Cortex of kidney (tissue), 1 donor: ENCODE measurements at places on chromosomes 7 and 10.

GRCh38 chr7:118699222-118699621, 474.7 kb downstream of the ANKRD7 start:
- DNase-seq: no peak

DNA sequence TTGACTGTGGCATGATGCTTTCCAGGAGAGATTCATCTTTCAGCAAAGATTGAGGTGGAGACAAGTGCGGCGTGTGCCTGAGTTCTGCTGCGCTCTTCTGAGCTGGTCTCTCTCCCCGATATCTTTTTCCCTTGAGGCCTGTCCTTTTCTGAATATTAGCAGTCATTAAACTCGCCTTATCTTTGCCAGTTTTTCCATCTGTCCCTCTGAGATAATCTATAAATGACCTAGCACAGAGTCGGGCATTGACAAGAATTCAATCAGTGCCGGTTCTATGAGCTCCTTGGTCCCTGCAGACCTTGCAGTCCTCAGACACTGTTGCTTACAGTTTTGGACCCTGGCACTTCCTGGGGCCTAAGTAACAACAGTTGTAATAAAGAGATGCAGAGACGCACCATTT, 89.7 kb upstream of the IKZF1 start:
- no peak for DNase-seq

- DNase-seq: no peak
Observed at GRCh38 chr10:3172081-3172445, 519 bp downstream of the PITRM1 start.

DNA sequence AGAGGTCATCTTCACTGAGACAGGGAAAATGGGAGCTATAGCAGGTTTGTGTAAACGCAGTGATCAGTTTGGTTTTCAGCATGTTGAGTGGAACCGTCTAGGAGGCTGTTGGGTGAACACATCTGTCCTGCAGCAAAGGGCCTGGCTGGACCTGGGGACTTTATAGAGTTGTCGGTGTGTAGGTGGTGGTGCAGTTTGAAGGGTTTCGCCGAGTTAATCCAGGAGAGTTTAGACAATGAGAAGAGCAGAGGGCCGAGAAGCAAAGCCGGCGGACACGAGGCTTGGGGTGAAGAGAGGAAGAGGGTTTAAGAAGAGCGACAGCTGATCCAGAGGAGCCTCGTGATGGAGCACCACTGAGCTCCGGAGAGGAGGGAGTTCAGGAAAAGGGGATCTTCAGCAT, 39.1 kb downstream of the IL15RA start:
- DNase-seq: no peak

DNA sequence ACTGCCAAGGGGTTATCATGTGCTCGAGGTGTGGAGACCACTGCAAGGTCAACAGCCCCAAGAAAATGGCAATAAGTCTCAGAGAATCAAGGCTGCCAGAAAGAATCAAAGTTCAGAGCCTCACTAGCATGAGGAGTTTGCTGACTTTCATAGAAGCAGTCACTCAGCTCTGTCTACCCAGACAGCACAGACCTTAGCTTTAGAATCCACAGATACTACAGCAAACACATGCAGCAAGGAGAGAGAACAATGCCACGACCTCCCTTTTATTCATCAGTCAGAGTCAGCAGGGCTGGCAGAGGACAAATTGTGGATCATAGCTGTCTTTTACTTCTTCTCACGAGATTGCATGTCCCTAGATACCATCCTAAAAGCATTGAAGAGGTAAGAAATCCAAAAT, 121.3 kb downstream of the MBL2 start:
- DNase-seq: no peak

GRCh38 chr7:140122965-140123364, 53.8 kb downstream of the KDM7A start:
- DNase-seq: no peak

- no peak for DNase-seq
Observed at GRCh38 chr10:8042721-8043568, 11.5 kb upstream of the GATA3 start.

GRCh38 chr10:28558923-28559508, 26.1 kb downstream of the WAC start:
- no peak for DNase-seq

DNA sequence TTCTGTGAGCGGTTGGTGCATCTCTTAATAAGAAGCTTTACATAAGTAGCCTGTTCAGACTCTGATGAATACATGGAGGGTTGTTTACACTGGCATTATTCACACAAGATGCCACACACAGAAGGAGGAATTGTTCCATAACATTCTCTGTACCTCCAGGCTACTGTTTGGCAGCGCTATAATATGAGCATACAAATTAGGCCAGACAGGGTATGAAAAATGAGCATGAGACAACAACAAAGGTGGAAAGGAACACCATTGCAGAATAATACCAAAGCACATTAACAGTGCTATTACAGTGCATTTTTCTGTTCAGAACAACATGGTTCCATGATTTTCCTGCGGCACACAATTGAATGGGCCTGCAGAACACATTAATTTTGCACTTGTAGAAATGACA, 417.2 kb upstream of the C7orf33 start:
- DNase-seq: no peak

DNA sequence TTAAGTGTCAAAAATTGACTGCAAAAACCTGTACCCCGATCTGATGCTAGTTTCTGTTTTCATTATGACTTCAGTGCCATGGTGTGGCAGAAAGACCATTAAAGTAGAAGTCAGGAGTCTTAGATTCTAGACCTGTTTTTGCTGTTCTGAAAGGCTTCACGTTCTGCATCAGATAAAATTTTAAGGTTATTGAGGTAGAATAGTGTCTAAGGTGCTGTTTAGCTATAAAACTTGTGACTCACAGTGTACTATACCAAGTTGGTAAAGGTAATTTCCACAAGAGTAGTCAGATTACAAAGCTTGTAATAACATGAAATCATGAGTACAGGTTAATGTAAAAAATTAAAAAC, 38.6 kb downstream of the ZNRF2 start:
- DNase-seq: no peak
